ENCODE measurements at places on chromosomes 4 and X.

DNA sequence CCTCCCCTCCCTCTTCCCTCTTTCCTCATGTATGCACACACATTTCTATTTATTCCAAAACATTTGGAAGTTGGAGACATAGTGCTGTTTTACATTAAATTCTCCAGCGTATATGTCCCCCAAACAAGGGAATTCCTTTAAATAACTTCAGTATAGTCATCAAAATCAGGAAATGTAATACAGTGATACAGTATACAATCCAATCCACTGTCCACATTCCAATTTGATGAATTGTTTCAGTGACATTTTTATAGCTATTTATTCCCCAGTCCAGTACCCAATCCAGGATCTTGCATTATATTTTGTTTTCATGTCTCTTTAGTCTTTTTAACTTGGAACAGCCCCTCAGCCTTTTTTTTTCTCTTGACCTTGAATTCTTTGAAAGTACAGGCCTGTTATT is 233.0 kb downstream of the DKK2 start:
- DNase-seq, result no peak

DNA sequence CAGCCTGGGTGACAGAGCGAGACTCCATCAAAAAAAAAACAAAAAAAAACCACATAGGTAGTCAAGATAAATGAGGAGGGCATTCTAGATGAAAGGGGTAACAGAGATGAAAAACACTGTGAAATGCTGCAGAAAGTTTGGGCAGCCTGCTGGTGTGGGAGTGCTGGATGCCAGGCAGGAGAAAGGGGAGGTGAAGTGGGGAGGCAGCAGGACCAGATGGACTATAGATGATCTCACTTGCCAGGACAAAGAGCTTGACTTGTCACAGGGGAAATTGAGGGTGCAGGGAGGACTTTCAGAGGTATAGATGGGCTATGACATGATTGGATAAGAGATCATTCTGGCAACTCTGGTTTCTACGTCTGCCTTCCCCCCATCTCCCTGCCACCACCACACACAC is 519.7 kb upstream of the ZFP42 start:
- no peak for DNase-seq

DNA sequence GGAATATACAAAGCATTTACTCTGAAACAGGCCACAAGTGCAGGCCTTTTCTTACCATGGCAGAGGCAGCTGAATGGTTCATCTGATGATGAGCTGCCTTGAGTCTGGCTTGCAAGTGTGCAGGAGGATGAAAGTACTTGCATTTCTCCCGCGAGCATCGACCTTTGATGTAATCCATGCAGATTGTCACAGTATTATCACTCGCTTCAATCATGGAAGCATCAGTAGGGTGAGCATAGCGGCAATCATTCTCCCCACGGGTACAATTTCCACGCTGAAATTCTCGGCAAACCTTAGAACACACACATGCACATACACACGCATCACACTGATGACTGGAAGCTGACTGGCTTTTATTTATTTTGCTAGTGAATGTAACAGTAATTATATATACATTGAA is 98.0 kb downstream of the MBNL3 start:
- DNase-seq, result no peak

DNA sequence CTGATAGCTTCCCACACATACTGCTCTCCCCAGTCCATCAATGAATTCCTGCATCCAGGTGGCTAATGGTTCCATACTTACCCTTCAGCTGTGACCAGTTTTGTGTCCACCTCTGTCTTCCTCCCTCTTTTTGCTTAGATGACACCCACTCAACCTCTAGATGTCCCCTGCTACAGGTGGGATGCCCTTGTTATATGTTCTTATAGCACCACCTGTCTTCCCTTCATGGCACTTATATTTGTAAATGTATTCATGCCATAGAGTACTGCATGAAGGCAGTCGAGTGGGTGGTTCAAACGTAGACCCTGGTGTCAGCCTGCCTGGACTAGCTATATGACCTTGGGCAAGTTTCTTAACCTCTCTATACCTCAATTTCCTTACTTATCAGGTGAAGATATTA is 6.5 kb upstream of the USP46 start:
- no peak for DNase-seq

GRCh38 chr4:138341739-138342415 is 99.7 kb upstream of the SLC7A11 start:
- no peak for DNase-seq

- DNase-seq, result no peak
Observed at GRCh38 chrX:135522878-135523693, 2.6 kb downstream of the INTS6L start.
